Kidney (tissue), 22 donors: ENCODE measurements at places on chromosomes 13 and 19. TPM values are rescaled to one million over a fixed set of nuclear protein-coding genes. Genes with fewer than 3 reads are reported as not detected.

- no peaks in the 10 kb centered on the region for H3K4me1 ChIP-seq
- no peak overlapping the region for H3K27ac ChIP-seq
- no peaks in the 10 kb centered on the region for H3K36me3 ChIP-seq
These were observed 32.1 kb downstream of the RASL11A start for GRCh38 chr13:27302643-27303262.

DNA sequence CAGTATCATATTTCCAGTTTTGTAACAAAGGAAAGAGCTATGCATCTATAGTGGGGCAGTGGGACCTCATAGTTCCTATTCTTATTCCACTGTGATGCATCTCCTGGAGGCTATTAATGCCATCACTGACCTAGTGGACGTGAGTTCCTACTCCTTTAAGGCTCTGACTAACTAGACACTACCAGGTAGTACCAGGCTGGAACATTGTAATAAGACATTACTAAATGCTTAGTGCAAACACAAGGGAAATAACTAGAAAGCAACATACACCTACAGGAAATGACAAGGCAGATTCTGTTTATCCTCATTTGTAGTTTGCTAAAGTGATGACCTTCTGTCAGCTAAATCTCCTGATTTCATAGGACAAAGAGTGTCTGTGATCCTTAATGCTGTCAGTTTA lies 192.5 kb downstream of the POSTN start:
- no peak overlapping the region for H3K27ac ChIP-seq
- no peaks in the 10 kb centered on the region for H3K27me3 ChIP-seq
- no peaks in the 10 kb centered on the region for H3K4me1 ChIP-seq

The SLC25A41 gene
- 0.69 TPM for polyA plus RNA-seq

DNA sequence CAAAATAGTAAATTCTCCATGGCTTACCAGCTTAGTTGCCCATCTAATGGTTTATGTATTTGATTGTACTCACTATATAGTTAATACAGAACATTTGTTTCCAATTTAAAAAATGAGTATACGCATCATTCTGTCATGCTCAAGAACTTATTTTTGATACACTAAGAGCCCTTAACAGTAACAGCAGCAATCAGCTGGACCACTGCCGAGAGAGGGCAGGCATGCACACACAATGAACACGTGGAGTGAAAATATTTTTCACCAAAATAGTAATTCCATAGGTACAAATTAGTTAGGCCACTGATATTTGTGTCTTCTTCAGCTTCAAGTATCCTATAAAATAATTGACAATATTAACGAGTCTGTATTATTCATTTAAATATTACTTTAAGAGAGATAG lies 109.9 kb downstream of the KLF12 start:
- DNase-seq: no peak
- H3K36me3 ChIP-seq: no peaks in the 10 kb centered on the region
- H3K4me1 ChIP-seq: no peaks in the 10 kb centered on the region
- no peak overlapping the region for H3K4me3 ChIP-seq

DNA sequence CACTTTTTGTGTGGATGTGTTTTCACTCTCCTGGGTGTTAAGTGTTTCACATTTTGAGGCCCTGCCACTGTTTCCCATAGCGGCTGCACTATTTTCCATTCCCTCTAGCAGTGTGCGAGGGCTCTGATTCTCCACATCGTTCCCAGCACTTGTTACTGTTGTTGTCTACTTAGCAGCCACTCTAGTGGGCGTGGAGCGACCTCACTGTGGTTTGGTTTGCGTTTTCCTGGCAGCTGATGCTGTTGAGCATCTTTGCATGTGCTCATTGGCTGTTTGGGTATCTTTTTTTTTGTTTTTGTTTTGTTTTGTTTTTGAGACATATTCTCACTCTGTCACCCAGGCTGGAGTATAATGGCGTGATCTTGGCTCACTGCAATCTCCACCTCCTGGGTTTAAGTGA lies 14.4 kb downstream of the NAXD start:
- DNase-seq: no peak
- H3K36me3 ChIP-seq: no peaks in the 10 kb centered on the region
- no peak overlapping the region for H3K27ac ChIP-seq
- no peak overlapping the region for H3K4me3 ChIP-seq

The DMPK gene
- polyA plus RNA-seq: 31.3 TPM

DNA sequence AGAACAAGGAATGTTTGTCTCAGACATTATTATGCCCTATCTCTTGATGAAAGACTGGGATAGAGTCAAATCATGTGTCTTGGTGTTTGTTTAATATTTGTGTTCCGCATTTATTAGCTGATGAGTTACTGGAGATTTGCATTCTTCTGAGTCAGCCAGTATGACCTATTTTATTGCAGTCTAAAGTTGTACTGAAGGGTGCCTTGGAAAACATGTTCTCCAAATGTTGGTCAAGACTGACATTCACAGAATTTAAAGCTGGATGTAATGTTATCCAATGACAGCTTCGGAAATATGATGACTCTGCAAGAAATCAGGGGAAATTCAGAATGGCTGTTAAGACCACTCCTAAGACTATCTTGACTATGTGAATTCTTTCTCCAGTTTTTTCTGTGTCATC lies 134.0 kb downstream of the KCNRG start:
- peaks cover 2% of the 10 kb centered on the region for H3K4me1 ChIP-seq
- DNase-seq: no peak
- H3K27ac ChIP-seq: no peak overlapping the region
- no peak overlapping the region for H3K4me3 ChIP-seq
- H3K36me3 ChIP-seq: no peaks in the 10 kb centered on the region

DNA sequence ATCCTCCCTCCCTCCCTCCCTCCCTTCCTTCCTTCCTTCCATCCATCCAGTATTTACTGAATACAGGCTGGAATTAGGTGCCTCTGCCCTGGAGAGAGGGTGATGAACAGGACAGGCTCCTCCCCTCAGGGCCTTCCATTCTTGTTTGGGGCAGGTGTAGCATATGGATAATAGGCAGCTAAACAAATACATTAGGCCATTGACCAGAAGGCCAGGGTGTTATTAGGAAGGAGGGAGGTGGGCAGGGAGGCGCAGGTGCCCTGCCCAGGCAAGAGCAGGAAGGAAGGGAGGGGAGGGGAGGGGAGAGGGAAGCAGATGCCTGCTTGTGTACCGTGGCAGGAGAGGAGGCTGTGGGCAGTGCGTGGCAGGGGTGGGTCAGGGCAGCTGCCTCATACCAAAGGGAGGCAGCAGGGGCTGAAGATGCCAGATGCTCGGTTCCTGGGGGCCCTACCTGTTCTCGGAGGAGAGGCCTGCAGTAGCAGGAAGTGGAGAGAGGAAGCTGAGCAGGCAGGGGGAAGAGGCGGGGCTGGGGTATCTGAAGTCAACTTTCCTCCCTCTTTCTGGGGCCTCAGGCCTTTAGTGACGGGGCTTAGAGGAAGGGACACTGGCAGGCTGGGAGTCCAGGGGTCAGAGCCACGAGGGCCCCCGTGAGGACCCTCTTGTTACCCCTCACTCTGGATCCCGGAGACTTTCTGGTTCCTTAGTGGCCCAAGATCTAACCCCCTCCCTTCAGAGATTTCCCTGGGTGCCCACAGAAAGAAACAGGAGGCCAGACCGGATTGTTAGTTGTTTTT lies at the start of gene RINL:
Gene RINL (minus strand): TSS at position 495 of the 794 bp plus-strand sequence. CDS start 1,533 bp downstream, outside the sequence.
- DNase-seq: peak; percentile 38
- H3K4me1 ChIP-seq: peaks cover 4% of the 10 kb centered on the region
- H3K27ac ChIP-seq: peak within 1 kb of the TSS; percentile 72
- no peak within 1 kb of the TSS for H3K4me3 ChIP-seq
- peaks cover 5% of the 10 kb centered on the region for H3K36me3 ChIP-seq
- no peaks in the 10 kb centered on the region for H3K27me3 ChIP-seq

DNA sequence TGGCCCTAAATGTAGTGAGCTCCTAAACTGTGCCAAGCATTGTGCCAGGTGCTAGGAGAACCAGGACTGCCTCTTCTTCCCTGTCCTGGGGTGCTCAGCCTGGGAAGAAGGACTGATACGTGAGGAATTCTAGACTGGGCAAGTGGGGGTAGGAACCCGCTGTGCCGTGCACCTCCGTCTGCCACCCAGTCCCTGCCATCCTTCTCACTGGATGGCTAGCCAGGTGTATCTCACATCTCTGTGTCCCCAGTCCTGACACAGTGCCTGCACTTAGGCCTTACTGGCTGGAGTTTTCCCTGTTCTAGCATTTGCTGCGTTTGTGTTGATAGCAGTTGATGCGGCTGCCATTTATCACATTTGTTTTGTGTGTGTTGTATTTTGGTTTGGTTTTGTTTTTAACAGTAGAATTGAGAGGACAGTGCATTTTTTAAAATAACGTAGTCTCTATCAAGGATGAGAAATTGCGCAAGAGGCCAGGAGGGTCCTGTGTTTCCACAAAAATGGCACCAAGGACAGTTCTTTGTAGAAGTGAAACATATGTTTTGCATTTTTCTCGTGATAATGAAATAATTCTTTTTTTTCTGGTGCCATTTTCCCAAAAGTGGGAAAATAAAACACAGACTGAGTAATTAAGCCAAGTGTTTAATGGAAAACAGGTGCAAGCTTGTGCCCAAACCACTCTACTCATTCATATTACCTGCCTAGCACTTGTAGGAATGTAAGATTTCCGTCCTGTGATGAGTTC lies 4.7 kb upstream of the GPR183 start:
- no peaks in the 10 kb centered on the region for H3K4me1 ChIP-seq
- H3K27ac ChIP-seq: peak overlapping the region; percentile 17
- no peaks in the 10 kb centered on the region for H3K36me3 ChIP-seq

The CKAP2 gene
- 4.9 TPM for polyA plus RNA-seq

- H3K27ac ChIP-seq: peak overlapping the region; percentile 24
- no peaks in the 10 kb centered on the region for H3K36me3 ChIP-seq
- H3K4me1 ChIP-seq: peaks cover 13% of the 10 kb centered on the region
- DNase-seq: peak; percentile 45
These were observed 126.9 kb downstream of the SIPA1L3 start for GRCh38 chr19:38033658-38034491.

DNA sequence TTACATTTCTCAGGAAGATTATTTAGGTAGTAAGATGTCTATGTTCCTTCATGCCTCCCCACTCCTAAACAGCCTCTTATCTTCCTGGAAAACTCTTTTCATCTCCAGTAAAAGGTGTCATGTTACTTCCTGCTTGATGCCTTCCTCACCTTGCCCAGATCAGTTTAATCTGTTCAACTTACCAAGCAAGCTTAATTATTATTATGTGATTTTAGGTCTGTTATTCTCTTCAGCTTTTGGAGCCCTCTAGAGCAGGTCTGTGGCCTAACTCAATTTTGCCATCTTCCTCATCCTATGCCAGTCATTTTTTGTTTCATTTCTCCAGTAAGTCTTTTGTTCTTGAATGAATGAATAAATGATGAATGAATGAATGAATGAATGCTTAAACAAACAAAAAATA lies 528.4 kb downstream of the DCT start:
- H3K4me1 ChIP-seq: no peaks in the 10 kb centered on the region
- H3K36me3 ChIP-seq: no peaks in the 10 kb centered on the region
- H3K27me3 ChIP-seq: no peaks in the 10 kb centered on the region
- no peak for DNase-seq
- H3K4me3 ChIP-seq: no peak overlapping the region
- H3K27ac ChIP-seq: no peak overlapping the region

DNA sequence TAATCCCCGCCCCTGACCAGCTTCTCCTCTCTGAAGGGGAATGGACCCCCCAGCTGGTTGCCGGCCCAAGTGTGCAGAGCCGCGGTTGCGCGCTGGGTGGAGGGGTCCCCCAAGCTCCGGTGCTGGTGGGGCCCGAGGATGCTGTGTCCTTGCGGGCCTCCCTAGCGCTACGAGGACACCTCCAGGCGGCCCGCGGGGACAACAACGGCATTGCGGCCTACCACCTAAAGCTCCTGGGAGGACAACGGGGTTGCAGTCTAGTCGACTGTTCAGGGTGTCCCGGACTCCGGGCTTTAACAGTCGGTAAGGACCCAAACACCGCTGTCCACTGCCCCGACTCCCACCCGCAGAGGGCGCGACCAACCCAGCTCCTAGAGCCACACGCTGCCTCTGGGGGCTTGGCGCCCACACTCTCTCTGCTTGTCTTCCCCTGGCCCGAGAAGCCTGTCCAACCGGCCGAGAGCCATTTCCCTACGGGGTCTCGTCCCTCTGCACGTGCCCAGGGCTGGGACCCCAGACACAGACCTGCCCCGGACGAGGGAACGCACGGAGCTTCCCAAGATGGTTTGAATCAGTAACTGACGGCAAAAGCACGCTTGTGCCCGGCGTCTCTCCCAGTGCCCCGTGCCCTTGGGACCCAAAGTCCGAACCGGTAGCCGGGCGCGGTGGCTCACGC lies 927 bp upstream of the SDHAF1 start:
- no peaks in the 10 kb centered on the region for H3K36me3 ChIP-seq
- peak; percentile 46 for DNase-seq
- peak overlapping the region; percentile 88 for H3K4me3 ChIP-seq
- H3K27ac ChIP-seq: no peak overlapping the region
- H3K27me3 ChIP-seq: no peaks in the 10 kb centered on the region
- peaks cover 5% of the 10 kb centered on the region for H3K4me1 ChIP-seq

- H3K36me3 ChIP-seq: no peaks in the 10 kb centered on the region
- H3K4me3 ChIP-seq: no peak overlapping the region
- peak overlapping the region; percentile 94 for H3K27ac ChIP-seq
- no peaks in the 10 kb centered on the region for H3K4me1 ChIP-seq
- DNase-seq: peak; percentile 84
These were observed 30.7 kb upstream of the NFIC start for GRCh38 chr19:3335431-3336350.

DNA sequence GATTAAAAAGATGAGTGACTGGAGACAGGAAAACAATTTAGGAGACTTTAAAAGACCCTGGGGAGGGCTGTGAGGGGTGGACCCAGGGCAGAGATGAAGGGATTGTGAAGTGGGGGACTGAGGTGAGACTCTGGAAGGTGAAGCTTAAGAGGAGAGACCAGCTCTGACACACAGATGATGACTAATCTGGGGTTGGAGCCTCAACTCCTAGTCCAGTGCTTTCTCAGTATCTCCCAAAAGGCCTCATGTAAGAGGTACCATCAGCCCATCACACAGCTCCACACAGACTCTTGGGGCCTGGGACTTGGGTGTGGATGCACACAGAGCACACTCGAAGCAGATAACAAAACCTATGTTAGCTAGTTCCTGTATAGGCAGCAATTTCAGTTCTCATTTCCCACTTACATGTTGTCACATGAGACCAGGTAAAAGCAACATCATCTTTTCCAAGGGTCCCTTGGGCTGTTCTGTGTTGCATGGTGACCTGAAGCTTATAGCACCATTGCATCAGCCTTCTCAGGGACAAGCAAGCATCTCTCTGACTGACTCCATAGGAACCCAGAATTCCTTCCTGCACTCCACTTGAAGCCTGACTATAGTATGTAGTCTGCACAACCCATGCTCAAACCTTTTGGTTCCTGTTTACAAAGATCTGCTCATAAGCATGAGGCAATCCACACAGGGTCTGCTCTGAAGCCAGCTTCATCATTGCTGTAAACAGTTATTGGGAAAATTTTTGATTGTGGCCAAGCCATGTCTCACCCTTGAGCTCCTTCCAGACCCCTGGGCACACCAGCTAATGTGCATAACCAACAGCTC lies 88.6 kb upstream of the MYCBP2 start:
- H3K27me3 ChIP-seq: no peaks in the 10 kb centered on the region
- no peaks in the 10 kb centered on the region for H3K4me1 ChIP-seq
- H3K27ac ChIP-seq: no peak overlapping the region
- no peak for DNase-seq

DNA sequence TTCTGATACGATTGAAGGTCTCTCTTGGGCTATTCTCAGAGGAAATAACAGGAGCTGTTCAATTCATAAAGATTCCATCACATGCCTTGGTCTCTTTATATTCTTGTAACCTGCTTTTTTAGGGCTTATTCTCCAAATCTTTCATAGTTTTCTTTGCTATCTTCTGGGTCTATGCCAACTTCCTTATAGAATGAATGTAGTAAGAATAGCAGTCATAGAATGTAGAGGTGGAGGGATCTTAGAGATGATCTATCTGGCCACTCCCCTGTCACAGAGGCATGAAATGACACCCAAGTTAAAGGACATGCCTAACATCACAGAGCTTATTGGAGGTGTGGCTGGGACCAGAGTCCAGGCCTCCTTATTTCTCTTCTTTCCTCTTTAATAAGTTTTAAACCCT lies 13.2 kb downstream of the LCP1 start:
- no peak overlapping the region for H3K4me3 ChIP-seq
- H3K27ac ChIP-seq: no peak overlapping the region
- no peaks in the 10 kb centered on the region for H3K4me1 ChIP-seq
- H3K27me3 ChIP-seq: no peaks in the 10 kb centered on the region
- no peak for DNase-seq
